ENCODE measurements at places on chromosomes 12 and 14.

GRCh38 chr12:27534765-27535161 lies 10.8 kb downstream of the PPFIBP1 start:
- DNase-seq, result no peak

GRCh38 chr14:98259881-98260280 lies 1012.1 kb downstream of the BCL11B start:
- no peak for DNase-seq

- no peak for DNase-seq
Observed at GRCh38 chr14:30980980-30981379, 44.5 kb upstream of the AP4S1 start.

DNA sequence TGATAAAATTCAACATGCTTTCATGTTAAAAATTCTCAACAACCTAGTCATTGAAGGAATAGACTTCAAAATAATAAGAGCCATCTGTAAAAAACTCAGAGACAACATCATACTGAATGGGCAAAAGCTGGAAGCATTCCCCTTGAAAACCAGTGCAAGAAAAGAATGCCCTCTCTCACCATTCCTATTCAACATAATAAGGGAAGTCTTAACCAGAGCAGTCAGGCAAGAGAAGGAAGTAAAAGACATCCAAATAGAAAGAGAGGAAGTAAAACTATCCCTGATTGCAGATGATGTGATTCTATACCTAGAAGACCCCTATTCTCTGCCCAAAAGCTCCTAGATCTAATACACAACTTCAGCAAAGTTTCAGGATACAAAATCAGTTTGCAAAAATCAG lies 52.9 kb downstream of the APOBEC1 start:
- DNase-seq, result no peak

- DNase-seq, result no peak
Observed at GRCh38 chr12:109716512-109717389, 3.1 kb downstream of the FAM222A start.

GRCh38 chr14:63897721-63898163 lies 44.9 kb downstream of the SYNE2 start:
- no peak for DNase-seq

- peak; percentile 97 for DNase-seq
Observed at GRCh38 chr14:23153851-23154796, 29.3 kb downstream of the SLC7A8 start.

DNA sequence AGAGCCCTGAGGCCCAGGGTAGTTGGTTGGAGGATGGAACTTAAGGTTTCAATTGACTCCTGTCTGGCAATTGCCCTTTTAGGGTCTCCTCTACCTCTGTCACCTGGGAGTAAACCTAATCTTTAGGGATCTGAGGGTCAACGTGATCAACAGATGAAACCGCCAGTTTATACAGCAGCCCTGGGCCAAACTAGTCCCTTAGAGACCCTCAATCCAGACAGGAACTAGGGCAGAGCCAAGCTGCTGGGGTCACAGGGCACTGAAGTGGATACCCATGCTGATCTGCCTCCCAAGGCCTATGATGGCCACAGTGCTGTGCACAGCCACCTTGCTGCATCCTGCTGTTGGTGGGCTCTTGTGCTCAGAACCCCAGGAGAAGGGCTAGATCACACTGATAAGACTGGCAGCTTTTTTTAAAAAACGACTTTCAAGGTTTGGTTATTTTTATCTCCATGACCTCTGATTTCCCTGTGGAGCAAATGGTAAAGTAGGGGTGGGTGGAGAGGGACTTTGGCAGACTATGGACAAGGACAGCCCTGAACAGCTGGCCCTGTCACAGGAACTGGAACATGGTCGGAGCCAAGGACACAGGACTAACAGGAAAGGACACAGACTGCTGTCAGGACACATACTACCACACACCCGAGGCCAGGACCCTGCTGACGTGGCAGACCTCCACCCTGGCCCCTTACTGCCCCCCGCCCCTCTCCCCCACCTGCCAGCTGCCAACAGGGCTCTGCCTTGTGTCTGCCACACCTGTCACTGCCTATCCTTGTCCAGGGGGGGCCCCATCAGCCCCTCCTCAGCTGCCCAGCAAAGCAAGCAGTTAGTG lies 474 bp downstream of the FITM1 start:
- DNase-seq, result no peak

GRCh38 chr14:45406942-45407341 lies 153.9 kb upstream of the MIS18BP1 start:
- DNase-seq, result no peak

GRCh38 chr12:43008953-43009845 lies 419.7 kb upstream of the PRICKLE1 start:
- no peak for DNase-seq

DNA sequence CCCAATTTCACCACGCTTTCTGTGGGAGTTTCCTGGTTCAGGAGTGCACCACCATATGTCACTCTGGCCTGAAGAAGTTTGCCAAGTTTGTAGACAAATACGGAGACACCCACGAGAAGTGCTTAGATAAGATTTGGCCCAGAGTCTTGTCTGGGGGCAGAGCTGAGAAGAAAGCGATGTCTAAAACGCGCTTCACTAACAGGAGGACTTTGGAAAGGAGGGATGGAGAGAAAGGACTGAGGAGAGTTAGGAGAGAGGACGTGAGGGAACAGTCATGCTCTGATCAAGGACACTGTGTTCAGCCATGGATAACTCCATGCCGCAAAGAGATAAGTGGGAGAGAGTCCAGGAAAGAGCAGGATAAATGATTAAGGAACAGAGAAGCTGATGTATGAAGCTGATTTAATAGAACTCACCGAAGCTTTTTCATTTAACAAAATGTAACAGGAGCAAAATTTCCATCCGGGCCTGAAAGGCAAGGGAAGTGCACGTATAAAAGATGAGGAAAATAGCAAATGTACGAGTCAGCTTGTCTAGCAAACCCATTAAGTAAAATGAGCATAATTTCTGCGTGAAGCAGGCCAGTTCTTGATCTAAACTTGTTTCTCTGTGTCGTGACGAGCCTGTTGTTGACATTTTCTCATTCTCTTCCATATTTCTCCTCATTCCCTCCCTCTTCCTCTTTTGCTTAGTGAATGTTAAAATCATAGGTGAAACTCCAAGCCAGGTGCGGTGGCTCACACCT lies 23.4 kb upstream of the MAP3K9 start:
- no peak for DNase-seq

- no peak for DNase-seq
Observed at GRCh38 chr12:20547816-20548575, 147.1 kb upstream of the SLCO1C1 start.

GRCh38 chr12:99043319-99043914 lies 398.3 kb downstream of the APAF1 start:
- no peak for DNase-seq

DNA sequence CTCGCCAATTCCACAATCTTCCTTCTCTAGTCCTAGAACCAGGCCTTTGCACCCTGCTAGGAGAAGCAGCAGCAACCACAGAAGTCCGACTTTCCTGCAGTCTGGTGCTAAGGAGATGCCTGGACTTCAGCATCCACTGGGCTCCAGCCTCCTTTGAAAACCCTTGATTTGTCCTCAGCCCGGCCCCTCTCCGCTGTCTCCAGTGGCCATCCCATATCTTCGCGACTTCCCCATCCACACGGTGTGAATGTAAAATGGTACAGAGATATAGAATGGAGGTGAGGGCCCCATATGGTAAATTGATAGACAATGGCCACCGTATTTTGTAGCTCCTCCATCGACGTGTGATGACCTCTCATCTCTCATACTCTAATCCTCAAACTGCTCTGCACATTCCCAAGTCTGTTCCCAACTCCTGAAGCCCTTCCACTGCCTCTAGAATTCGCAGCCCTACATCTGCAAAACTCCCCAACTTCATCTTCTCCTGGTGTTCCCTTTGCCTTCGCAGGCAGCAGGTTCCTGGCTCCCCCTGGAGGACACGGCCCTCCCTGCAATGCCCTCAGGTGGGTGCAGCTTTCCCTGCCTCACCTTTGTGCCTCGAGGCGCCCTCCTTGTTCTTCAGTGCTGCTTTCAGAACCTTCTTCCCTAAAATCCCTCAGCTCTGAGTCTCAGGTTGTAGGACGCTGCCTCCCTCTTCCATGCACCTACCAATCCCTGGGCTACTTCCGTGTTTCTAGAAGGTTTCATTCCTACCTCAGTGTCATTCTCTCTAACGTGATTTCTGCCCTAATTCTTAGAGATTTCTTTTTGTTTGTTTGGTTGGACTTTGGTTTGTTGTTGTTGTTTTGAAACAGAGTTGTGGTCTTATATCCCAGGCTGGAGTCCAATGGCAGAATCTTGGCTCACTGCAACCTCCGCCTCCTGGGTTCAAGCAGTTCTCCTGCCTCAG lies 36.7 kb downstream of the TMBIM6 start:
- no peak for DNase-seq

DNA sequence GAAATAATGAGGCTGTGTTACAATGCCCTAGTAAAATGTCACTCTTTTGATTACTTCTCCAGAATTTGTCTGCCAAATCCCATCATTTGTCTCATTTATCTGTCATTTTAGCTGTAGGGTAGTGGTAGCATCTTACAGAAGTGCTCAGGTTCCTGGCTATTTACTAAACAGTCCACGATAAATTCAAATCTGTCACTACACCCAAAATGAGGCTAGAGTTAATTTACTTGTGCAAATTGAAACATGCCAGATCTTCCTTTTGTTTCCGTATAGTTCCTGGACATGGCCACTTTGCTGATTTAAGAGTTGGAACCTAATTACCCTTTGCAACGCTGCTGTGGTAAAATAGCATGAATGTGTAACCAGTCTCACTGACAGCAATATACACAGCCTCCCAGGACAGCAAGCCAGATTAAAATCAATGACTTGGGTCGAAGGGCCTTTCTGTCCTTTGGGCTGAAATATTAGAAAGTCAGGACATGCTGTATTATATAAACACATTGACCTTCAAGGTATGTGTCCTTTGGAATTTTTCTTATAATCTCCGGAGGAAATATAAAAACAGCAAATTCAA lies 485.4 kb downstream of the MDGA2 start:
- DNase-seq, result no peak

GRCh38 chr14:69008421-69008884 lies 29.4 kb upstream of the ACTN1 start:
- DNase-seq, result no peak

- no peak for DNase-seq
Observed at GRCh38 chr14:50344116-50344775, 32.1 kb downstream of the DMAC2L start.

- no peak for DNase-seq
Observed at GRCh38 chr14:73502017-73502619, 11.4 kb downstream of the RIOX1 start.

- DNase-seq, result no peak
Observed at GRCh38 chr12:79301181-79301580, 389.6 kb downstream of the PAWR start.

- no peak for DNase-seq
Observed at GRCh38 chr12:57188090-57188425, 28.5 kb upstream of the NXPH4 start.

- no peak for DNase-seq
Observed at GRCh38 chr12:62647586-62647985, 181.0 kb downstream of the MON2 start.

GRCh38 chr14:23562822-23563472 lies 4.6 kb downstream of the AP1G2 start:
- DNase-seq, result no peak

GRCh38 chr14:59214702-59215302 lies 26.3 kb downstream of the DAAM1 start:
- DNase-seq, result no peak

Measured in coronary artery (tissue), 2 donors.